ENCODE measurements at places on chromosomes 4 and X.

DNA sequence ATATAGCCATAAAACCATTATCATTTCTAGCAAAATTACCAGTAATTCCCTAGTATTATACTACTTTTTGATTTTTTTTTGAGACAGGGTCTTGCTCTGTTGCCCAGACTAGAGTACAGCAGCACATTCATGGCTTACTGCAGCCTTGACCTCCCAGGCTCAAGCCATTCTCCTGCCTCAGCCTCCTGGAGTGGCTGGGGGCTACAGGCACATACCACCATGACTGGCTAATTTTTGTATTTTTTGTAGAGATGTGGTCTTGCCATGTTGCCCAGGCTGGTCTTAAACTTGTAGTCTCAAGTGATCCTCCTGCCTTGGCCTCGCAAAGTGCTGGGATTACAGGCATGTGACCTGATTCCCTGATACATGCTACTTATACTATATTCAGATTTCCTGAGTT, 13.7 kb downstream of the N4BP2 start:
- no peak for DNase-seq

GRCh38 chr4:145219090-145219489, 38.7 kb upstream of the OTUD4 start:
- no peak for DNase-seq

DNA sequence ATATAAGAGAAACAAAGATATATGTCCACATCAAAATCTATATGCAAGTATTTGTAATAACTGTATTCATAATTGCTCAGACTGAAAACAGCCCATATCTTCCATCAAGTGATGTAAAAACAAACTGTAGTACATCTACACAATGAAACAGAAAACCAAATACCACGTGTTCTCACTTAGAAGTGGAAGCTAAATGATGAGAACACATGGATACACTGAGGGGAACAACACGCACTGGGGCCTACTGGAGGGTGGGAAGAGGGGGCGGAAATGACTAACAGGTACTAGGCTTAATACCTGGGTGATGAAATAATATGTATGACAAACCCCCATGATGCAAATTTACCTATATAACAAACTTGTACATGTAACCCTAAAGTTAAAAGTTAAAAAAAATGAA, 42.7 kb downstream of the UBA6 start:
- no peak for DNase-seq

DNA sequence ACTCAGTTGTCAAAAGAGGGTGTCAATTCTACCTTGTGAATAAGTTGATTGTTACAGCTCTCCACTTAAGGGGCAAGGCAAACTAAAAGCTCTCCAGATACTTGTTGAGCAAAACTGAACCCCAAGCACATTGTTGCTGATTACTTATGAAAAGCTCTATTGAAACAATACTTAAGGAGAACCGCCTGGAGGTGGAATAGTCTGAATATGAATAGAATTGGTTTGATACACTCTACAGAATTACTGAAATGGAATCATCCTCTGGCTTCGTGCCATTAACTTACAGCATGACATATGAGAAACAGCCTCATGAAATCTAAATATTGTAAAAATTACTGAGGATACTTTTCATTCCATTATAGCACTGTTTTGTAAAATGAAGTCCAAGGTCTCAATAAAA, 127.0 kb upstream of the SH3RF1 start:
- no peak for DNase-seq

DNA sequence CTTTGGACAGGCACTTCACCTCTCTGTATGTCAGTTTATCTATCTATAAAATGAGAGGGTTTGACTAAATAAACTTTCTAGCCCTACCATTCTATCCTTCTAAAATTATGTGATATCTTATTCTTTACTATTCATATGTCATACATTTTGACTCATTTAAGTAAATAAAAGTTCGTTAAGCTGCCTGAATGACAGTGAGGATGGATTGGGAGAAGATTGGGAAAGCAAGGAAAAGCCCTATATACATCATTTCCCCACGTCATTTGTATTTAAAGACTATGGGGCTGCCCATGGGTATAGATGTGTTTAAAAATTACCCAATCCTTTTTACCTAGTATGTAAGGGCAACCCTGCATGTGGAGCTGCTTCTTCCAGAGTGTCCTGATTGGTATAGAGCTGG, 5.3 kb downstream of the SLC16A2 start:
- no peak for DNase-seq

DNA sequence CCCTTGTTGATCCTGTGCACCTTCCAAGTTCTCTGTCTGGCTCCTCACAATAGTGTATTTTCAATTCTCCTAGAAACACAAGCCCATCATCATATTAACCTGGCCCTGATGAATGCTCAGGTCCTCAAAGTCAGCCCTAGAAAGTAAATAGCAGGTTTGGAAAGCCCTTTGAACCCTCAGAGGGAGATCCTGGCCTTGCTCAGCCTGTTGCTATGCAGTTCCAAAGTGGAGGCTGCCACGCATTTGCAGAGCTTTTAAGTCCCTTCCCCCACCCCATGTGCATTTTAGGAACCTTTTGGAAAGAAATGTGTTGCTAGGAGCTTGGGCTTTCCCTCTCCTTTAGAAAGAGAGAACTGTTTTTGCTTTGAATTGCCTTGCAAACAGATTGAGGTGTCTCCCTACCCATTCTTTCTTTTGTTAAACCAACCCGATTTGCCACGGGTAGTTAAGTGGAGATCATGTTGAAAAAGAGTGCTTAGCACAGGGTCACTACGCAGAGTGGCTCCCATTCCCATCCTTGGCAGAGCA, 12.2 kb downstream of the MAMLD1 start:
- no peak for DNase-seq

GRCh38 chrX:119252716-119253115, 16.6 kb downstream of the PGRMC1 start:
- no peak for DNase-seq

- no peak for DNase-seq
These were observed 269.3 kb upstream of the HS3ST1 start for GRCh38 chr4:11698033-11698432.

- no peak for DNase-seq
These were observed 165.5 kb downstream of the EFNB1 start for GRCh38 chrX:68994135-68994890.

GRCh38 chr4:73452953-73453700, 17.1 kb downstream of the AFP start:
- DNase-seq, result peak; percentile 6

DNA sequence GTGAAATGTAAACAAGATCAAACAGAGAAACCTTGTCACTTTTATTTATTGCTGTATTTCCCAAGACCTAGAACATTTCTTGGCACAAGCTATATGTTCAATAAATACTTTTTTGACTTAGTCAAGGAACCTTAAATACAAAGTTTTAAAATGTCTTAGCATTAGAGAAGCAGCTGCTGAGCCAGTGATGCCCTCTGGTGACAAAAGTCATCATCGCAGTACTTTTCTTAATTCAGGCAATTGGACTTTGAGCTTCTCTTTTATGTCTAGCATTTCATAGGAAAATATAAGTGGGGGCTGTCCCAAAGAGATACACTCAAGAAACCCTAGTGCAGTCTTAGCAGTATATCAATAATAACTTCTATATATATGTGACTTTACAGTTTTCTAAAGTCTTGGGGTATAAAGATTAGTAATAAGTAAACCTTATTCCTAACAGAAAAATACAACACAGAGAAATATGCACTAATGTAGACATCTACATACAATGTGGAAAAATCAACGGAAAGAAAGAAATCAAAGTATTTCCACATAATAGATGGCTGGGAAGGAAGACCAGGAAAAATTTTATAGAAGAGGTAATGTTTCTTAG, 118.4 kb downstream of the DTHD1 start:
- DNase-seq, result no peak

DNA sequence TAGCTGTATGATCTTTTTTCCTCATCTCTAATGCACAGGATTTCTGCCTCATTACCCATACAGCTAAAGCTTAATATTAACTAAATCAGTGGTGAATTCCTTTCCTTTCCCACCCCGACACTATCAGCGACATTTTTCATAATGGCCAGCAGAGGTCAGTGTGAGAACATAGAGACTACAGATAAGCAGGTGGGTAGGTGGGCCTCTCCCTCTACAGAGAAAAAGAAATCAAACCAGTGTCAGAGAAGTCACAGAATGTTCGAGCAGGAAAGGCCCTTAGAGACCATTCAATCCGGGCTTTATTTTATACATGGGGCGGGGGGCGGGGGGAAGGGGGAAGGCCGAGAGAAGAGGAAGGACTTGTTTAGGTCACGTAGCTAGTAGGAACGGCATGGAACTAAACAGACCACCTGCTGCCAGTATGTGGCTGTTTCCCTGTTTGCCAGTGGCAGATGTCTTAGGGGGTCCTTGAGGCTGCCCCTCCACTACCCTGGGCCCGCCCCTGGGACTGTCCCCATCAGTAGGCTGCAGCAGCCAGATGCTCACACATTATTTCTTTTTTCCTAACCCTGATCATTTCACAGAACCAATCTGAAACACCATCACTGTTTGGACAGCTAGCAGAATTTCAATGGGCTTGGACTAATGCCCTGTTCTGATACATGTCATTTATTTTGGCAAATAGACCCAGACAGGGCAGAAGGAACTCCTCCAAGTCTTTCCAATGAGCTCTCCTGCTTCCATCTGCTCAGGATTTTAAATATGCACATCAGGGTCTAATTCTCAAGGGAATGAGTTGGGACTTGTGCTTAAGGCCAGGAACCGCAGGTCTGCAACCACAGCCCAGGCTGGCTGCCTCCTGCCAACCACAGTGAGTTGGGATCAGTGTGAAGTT, 133.4 kb downstream of the ATG4A start:
- DNase-seq, result peak; percentile 72

GRCh38 chr4:100257567-100257966, 67.3 kb upstream of the DDIT4L start:
- no peak for DNase-seq

GRCh38 chr4:109211671-109212070, 90.8 kb downstream of the COL25A1 start:
- no peak for DNase-seq

- no peak for DNase-seq
These were observed 61.6 kb upstream of the VAMP7 start for GRCh38 chrX:155819525-155819924.

GRCh38 chrX:149916745-149917392, 12.5 kb upstream of the HSFX4 start:
- DNase-seq, result no peak

GRCh38 chrX:148371291-148371690, 129.1 kb upstream of the AFF2 start:
- no peak for DNase-seq

DNA sequence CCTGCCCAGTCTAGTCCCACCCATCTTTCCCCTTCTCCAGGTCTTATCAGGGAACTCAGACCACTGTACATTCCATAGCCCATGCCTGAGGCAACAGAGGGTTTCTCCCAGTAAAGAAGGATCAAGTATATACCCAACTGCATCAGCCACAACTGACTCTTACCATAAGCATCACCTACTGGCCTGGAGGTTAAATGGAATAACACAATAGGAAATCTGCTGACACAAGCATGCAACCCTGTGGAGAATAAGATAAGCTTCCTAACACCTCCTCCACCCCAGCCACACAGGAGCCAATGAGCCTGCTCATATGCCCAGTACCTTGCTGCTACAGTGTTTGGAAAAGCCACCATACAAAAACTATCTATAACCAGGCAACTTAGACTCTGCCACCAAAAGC, 34.6 kb upstream of the PLK4 start:
- no peak for DNase-seq

DNA sequence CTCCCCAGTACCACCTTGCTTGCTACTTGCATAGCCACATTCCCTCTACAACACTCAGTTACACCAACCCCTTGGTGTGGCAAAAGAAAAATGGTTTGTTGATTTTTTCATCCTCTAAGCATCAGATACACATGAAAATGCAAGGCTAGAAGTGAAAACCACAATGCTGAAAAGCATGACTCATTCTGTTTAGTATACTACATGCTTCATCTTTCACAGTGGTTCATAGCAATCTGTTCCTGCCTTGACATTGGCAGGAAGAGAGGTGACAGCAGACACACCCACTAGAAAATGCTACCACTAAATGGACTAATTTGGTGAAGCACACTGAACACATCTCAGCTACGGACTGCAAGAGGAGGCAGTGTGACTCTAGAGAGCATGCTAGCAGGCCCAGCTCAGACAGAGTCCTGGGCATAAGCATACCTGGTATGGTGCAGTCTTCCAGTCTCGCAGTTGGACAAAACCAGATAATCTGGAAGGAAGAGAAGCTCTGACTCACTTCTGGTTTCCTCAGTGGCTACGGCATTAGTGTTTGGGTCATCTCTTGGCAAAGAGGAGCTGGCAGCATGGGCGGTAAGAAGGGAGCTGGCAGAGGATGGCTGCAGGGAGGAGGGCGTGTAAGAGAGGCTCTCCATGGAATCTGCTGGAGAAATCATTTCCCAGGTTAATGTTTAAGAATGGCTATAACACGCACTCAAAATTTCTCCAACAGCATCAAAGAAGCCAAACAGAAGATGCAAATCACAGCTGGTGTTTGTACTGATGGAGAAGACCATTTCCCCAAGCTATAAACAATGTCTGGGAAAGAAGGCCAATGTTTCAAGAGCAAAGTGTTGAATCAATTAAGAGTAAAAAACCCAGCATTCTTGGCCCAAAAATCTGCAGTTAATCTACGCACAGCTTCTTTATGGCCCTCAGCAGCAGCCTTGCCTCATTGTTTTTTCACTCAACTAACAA, 37.8 kb downstream of the GAB3 start:
- no peak for DNase-seq

GRCh38 chr4:90543419-90544170, 416.4 kb downstream of the CCSER1 start:
- no peak for DNase-seq

DNA sequence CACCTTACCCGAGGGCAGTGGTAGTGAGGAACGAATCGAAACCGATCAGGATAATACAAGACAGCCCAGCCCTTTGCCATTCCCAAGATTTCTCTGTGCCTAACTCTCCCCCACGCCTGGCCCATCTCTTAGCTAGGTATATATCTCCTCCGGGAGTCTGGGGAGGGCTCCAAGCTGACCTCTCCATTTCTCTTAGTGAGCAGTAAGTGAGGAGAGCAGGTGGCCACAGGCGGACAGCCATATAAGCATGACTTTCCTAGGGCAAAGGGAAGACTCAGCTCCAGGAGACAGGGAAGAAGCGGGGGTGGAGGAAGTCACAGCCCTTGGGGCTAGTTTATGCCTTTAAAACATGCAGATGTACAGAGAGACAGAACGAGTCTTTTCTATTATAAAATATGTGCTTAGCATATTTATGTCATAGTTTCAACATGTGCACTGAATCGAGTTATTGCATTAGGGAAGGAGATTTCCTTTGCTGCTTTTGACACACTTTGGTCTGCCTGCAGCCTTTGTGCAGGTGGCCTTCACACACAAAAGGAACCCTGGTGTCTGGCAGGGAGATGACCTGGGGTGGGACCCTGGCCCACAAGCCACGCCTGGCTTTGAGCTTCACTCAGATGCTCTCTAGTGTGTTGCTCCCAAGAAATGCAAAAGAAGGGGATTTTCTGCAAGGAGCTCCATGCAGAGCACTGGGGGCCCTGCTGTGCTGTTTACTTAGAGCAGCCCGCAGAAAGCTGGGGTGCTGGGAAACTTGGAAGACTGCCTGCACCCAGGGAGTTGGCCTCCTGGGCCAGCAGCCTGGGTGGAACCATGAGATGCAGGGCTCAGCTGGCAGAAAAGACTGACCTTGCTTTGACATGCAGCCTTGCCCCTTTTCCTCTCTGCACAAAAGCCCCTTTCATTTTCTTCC, 613.3 kb downstream of the BCOR start:
- no peak for DNase-seq
